Neural crest cell (in vitro differentiated cells): ENCODE measurements at places on chromosomes 11 and 22. TPM values are rescaled to one million over a fixed set of nuclear protein-coding genes. Genes with fewer than 3 reads are reported as not detected.

GRCh38 chr22:19117111-19117512, 5.1 kb downstream of the DGCR2 start:
- H3K27ac ChIP-seq, result no peak overlapping the region
- DNase-seq, result no peak
- peaks cover 42% of the 10 kb centered on the region for H3K4me1 ChIP-seq
- H3K27me3 ChIP-seq, result no peaks in the 10 kb centered on the region
- peak overlapping the region; percentile 35 for H3K4me3 ChIP-seq

GRCh38 chr11:100741866-100742625, 55.0 kb downstream of the ARHGAP42 start:
- H3K27ac ChIP-seq, result no peak overlapping the region
- peaks cover 4% of the 10 kb centered on the region for H3K36me3 ChIP-seq
- no peak overlapping the region for H3K4me3 ChIP-seq
- H3K27me3 ChIP-seq, result no peaks in the 10 kb centered on the region
- peaks cover 39% of the 10 kb centered on the region for H3K4me1 ChIP-seq

DNA sequence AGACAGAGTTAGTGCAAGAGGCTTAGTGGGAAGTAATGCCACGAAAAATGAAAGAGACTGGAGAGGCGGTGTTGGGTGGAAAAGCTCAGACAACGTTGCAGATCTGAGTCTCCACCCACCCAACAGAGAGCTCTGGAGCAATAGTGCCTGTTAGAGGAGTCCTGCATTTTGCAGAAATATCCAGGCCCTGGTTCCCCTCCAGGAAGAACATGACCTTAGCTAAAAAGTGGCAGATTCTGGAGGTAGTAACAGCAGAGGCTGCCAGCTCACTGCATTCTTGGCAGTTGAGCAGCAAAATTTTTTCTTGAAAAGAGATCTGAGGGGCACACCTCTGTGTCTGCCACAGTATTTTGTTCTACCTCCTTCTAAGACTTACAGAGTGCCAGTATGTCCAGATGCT, 27.7 kb upstream of the BIRC3 start:
- DNase-seq, result no peak
- peaks cover 9% of the 10 kb centered on the region for H3K4me1 ChIP-seq
- no peaks in the 10 kb centered on the region for H3K36me3 ChIP-seq
- H3K27ac ChIP-seq, result no peak overlapping the region
- no peaks in the 10 kb centered on the region for H3K27me3 ChIP-seq

DNA sequence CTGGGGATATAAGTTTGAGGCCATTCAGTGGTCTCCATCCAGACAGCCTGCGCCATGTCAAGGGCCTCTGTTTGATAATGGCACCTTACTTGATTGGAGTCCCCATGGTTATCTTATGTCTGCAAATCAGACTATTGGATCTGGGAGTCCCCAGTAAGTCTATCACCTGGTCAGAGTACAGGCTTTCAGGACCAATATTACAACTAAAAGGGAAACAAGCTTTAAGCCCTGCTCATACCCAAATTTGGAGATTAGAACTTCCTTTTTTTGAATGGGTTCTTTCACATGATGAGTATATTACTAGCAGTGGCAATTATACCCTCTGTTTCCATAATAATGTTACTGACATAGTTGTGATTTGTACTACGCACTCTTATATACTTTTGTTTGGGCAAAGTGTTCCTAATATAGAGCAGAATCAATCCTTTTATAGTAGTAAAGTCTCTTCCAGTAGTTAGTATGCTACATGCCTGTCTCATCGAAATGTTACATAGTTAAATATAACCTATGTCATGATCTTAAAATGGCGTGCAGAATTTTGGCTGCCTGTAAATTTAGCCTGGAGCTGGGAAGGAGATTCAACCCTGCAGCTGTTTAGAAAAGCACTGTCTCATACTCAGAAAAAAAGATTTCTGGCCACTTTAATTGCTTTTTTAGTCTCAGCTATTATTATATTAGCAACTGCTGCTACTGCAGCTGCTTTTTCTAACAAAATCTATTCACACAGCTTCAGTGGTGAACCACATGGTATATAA, 4.9 kb downstream of the MS4A15 start:
- no peaks in the 10 kb centered on the region for H3K36me3 ChIP-seq
- no peak overlapping the region for H3K4me3 ChIP-seq
- DNase-seq, result no peak

GRCh38 chr11:61963282-61964057, 4.0 kb downstream of the FTH1 start:
- H3K27ac ChIP-seq, result no peak overlapping the region
- H3K4me1 ChIP-seq, result peaks cover 34% of the 10 kb centered on the region
- peaks cover 38% of the 10 kb centered on the region for H3K36me3 ChIP-seq

GRCh38 chr11:2092956-2093412, 46.2 kb downstream of the IGF2 start:
- H3K27ac ChIP-seq, result no peak overlapping the region
- H3K4me3 ChIP-seq, result no peak overlapping the region
- H3K36me3 ChIP-seq, result no peaks in the 10 kb centered on the region
- H3K4me1 ChIP-seq, result peaks cover 6% of the 10 kb centered on the region

DNA sequence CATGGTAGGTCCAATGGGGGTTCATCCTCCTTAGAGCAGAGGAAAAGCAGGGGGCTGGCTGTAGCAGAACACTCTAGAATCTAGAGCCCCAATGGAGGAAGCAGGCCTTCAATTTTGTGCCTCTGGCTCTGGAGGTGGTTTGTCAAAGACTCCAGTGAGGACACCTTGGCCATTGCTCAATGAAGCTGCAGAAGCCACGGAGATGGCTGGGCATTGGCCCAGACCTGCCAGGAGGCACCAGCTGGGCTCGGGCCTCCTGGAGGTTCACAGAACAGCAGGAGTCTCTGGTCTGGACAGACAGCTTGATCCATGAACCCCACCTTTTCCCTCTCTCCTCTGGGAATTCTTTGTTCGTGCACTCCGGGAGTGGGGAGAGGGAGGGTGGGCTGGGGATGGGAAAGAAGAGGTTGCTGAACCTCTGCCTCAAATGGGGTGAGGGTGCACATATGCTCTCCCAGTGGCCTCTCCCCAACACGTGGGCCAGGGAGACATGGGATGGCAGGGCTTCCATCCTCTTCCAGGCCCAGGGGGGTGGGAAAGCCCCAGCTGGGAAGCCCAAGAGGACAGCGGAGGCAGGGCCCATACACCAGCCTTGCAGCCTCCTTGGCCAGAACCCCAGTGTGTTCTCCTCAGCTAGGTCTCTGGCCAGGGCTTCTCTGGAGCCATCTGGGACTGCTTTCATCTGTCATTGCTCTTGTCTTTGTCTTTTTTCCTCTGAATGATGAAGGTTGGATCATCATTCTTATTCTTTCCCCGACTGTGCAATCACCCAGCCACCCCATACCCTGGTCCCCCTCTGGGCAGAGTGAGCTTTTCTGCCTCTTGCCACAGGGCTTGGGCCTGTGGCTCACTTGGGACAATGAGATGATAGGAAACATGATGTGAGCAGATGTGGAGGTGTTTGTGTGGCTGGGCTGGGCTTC, 1019.4 kb downstream of the BRD1 start:
- H3K27me3 ChIP-seq, result no peaks in the 10 kb centered on the region
- DNase-seq, result no peak
- no peak overlapping the region for H3K4me3 ChIP-seq
- no peaks in the 10 kb centered on the region for H3K36me3 ChIP-seq

DNA sequence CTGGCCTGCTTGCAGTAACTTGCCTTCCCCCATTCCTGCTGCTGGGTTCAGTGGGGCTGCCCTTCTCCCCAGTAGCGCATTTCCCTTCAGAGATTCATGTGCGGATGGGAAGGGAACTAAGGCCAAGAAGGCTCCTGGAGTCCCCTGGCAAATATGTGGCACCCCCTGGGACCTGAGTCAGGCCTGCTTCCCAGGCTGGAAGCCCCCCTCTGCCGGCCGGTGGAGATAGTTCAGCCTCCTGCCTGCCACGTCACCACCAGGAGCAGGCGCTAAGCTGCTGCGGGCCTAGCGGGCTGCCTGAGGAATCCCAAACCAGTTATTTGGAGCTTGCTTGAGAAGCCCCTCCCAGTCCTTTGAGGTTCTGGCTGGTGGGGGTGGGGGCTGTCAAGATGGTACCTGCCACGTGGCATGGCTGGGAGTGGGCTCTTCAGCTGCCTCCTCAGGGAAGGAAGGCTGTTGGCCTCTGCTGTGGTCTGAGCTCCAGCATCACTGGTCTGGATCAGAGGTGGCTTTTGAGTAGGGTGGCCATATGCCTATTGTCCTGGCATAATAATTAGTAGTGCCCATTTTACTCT, 2.0 kb downstream of the SERPINH1 start:
- no peaks in the 10 kb centered on the region for H3K27me3 ChIP-seq
- peak; percentile 59 for DNase-seq
- H3K4me1 ChIP-seq, result peaks cover 61% of the 10 kb centered on the region
- H3K4me3 ChIP-seq, result peak overlapping the region; percentile 99
- peak overlapping the region; percentile 100 for H3K27ac ChIP-seq

DNA sequence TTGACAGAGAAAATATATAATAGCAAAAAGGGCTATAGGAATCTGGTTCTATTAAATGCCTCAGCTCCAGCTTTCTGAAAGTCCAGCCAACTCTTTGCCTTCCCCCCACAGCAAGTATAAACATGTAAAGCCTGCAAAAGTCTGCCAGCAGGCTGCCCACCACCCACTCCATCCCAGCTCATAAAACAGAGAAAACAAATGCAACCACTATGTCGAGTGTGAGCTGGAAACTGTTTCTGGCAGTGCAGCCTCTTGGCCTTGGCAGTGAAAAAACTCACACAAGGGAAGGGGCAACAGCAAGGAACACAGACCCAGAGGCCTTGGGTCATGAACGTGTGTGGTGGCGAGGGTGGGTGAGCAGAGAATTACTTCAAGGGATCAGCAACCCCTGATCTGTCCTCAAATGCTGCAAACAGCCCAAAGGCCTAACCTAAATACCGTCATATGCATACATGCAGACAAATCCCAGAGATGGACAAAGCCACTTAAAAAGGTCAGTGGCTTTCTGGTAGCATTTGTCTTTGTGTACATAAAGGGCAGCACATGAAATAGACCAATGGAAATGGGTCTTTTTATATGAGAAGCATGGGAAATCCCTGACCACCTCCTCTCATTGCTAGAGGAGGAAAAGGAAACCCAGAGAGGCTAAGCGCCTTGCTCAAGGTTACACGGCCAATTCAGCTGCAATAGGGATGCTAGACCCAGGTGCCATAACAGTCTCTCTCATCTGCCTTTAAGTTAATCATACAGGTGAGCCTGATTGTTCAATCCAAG, 74.8 kb downstream of the NAT10 start:
- H3K4me3 ChIP-seq, result no peak overlapping the region
- no peak overlapping the region for H3K27ac ChIP-seq
- no peak for DNase-seq
- H3K4me1 ChIP-seq, result peaks cover 23% of the 10 kb centered on the region
- no peaks in the 10 kb centered on the region for H3K27me3 ChIP-seq

- H3K36me3 ChIP-seq, result peaks cover 3% of the 10 kb centered on the region
- peak overlapping the region; percentile 9 for H3K4me3 ChIP-seq
- peaks cover 39% of the 10 kb centered on the region for H3K4me1 ChIP-seq
- peak; percentile 87 for DNase-seq
Observed at GRCh38 chr22:42169055-42169469, 38.5 kb upstream of the CYP2D6 start.

DNA sequence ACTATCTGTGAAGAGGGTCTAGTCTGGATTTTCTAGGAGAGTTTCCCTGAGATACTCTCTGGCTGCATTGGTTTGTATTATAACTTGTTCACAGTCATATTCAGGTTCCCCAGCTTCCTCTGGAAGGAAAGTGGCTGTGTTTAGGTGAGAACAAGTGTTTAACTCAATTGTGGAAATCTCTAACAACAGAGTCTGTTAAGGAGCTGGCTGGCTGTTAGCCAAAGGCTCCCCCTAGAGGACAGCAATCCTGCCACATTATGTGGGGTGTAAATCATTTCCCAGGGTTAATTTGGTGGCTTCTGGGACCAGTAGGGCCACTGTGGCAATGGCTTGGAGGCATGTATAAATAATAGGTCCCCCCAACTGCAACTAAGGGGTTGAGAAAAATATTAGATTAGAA, 18.4 kb downstream of the MS4A6E start:
- H3K27me3 ChIP-seq, result no peaks in the 10 kb centered on the region
- H3K4me3 ChIP-seq, result no peak overlapping the region
- H3K27ac ChIP-seq, result no peak overlapping the region
- H3K36me3 ChIP-seq, result no peaks in the 10 kb centered on the region
- H3K4me1 ChIP-seq, result peaks cover 7% of the 10 kb centered on the region

DNA sequence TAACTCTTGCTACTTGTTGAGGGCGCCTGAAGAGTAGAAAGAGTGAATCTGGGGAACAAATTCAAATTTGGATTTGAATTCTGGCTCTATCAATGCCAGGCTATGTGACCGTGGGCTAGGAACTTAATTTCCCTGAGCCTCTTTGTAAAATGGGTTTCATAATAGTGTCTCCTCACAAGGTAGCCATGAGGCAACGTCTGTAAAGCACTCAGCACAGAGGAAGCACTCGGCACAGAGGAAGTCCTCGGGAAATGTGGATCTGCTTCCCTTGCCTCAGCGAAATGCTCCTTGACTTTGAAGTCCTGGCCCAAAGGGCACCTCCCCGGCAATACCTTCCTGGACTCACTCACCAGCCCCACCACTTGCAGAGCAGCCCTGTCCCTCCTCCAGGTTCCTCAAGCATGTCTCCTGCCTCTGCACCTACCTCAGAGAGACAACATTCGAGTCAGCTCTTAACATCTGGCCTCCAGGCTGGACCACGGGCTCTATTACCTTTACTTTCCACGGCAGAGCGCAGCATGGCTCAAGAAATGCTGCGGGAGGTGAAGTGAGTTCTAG, 17.7 kb downstream of the CD6 start:
- peaks cover 6% of the 10 kb centered on the region for H3K4me1 ChIP-seq
- no peaks in the 10 kb centered on the region for H3K36me3 ChIP-seq
- DNase-seq, result no peak
- no peak overlapping the region for H3K27ac ChIP-seq
- H3K4me3 ChIP-seq, result no peak overlapping the region
- peaks cover 24% of the 10 kb centered on the region for H3K27me3 ChIP-seq

DNA sequence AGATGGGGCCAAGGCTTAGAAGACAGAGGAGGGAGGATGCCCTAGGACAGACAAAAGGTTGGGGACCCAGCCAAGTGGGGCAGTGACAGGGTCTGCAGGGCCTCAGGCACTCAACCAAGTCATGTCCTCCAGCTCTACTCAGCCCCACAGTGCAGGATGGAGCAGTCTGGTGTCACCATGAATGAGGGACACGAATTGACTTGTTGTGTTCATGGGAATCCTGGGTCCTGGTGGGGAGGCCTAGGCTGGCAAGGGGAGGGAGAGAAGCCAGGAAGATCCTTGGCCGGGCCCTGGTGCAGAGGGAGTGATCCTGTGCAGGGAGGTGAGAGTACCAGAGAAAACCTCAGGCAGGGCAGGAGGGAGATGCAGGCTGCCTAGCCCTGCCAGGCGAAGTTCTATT, 12.0 kb downstream of the P2RY6 start:
- peaks cover 24% of the 10 kb centered on the region for H3K4me1 ChIP-seq
- peak overlapping the region; percentile 88 for H3K27ac ChIP-seq
- no peaks in the 10 kb centered on the region for H3K27me3 ChIP-seq
- no peak overlapping the region for H3K4me3 ChIP-seq
- no peak for DNase-seq
- no peaks in the 10 kb centered on the region for H3K36me3 ChIP-seq

OPCML gene
- 0.91 and 1.2 TPM in 2 replicates for total RNA-seq

OVCH2 gene
- total RNA-seq, result not detected in 2 replicates

SYTL2 gene
- total RNA-seq, result 6.8 and 7.3 TPM in 2 replicates

PRR33 gene
- total RNA-seq, result not detected in 2 replicates

CD3D gene
- not detected in 2 replicates for total RNA-seq
